Esophagus squamous epithelium (tissue), 5 donors: ENCODE measurements at places on chromosomes 1 and 21.
A peak's percentile ranks its signal among the peaks of the same experiment; 100 is the strongest.

DNA sequence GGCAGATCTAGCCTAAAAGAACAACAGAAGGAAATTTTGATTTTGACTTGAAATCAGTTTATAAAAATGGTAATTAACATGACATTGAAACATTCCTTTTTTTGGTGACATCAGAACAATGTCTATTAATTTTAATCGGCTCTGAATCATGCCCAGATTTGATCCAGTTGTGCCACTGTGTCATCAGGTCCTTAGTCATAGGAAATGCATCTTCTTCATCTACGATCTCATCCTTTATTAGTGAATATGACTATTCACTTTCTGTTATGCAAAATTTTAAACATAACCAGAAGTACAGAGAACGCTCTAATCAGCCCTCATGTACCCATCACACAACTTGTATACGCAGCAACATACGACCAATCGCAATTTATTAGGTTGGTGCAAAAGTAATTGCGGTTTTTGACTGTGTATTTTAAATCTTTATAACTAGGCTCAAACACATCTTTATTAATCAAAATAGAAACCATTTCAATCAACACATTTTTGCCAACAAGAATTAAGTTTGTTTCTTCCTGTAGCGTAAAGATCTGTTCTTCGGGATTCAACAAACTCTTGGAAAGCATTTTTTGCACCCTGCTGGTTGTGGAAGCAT is 40.3 kb upstream of the TLR5 start:
- H3K27me3 ChIP-seq, result no peaks in the 10 kb centered on the region
- no peak for DNase-seq
- H3K36me3 ChIP-seq, result no peaks in the 10 kb centered on the region

- no peak overlapping the region for H3K4me3 ChIP-seq
- no peaks in the 10 kb centered on the region for H3K36me3 ChIP-seq
- DNase-seq, result no peak
- H3K27me3 ChIP-seq, result no peaks in the 10 kb centered on the region
These were observed 3.6 kb downstream of the OTUD7B start for GRCh38 chr1:150006881-150007421.

GRCh38 chr1:167973832-167974231 is 37.0 kb upstream of the MPC2 start:
- H3K36me3 ChIP-seq, result no peaks in the 10 kb centered on the region
- no peaks in the 10 kb centered on the region for H3K4me1 ChIP-seq
- DNase-seq, result no peak
- no peak overlapping the region for H3K27ac ChIP-seq
- no peaks in the 10 kb centered on the region for H3K27me3 ChIP-seq
- H3K4me3 ChIP-seq, result no peak overlapping the region

DNA sequence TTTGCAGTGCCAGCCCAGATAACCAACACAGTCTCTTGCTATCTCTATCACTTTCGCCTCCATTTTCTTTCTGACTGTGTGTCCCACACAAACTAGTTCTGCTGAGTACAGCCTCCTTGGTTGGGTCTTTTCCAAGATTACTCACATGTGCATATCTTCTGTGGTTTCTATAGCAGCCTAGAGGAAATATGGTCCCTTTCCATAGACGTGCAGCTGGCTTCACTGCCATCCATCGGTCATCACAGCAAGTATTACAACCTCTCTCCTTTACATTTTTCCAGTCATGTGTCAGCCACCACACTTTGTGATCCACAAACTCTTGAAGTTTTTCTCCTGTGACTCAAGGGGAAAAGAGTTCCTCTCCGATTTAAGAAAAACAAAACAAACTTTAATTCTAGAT is 893.4 kb upstream of the ADGRL4 start:
- no peak overlapping the region for H3K4me3 ChIP-seq
- H3K4me1 ChIP-seq, result no peaks in the 10 kb centered on the region
- H3K27ac ChIP-seq, result no peak overlapping the region
- no peaks in the 10 kb centered on the region for H3K27me3 ChIP-seq
- DNase-seq, result no peak

- no peak overlapping the region for H3K27ac ChIP-seq
- DNase-seq, result no peak
- no peaks in the 10 kb centered on the region for H3K4me1 ChIP-seq
- no peaks in the 10 kb centered on the region for H3K27me3 ChIP-seq
These were observed 30.4 kb upstream of the CR2 start for GRCh38 chr1:207423560-207424292.

- peak overlapping the region; percentile 82 for H3K27ac ChIP-seq
- DNase-seq, result no peak
- no peak overlapping the region for H3K4me3 ChIP-seq
These were observed 23.3 kb downstream of the NAV1 start for GRCh38 chr1:201562257-201562656.

GRCh38 chr1:31110846-31111245 is 45.3 kb upstream of the PUM1 start:
- peak overlapping the region; percentile 70 for H3K27ac ChIP-seq
- no peaks in the 10 kb centered on the region for H3K4me1 ChIP-seq
- no peak for DNase-seq
- peaks cover 6% of the 10 kb centered on the region for H3K27me3 ChIP-seq
- H3K36me3 ChIP-seq, result no peaks in the 10 kb centered on the region

GRCh38 chr21:28229814-28230213 is 762.9 kb downstream of the LTN1 start:
- H3K4me3 ChIP-seq, result no peak overlapping the region
- H3K4me1 ChIP-seq, result peaks cover 3% of the 10 kb centered on the region
- no peaks in the 10 kb centered on the region for H3K27me3 ChIP-seq
- H3K36me3 ChIP-seq, result no peaks in the 10 kb centered on the region
- no peak for DNase-seq
- H3K27ac ChIP-seq, result no peak overlapping the region

GRCh38 chr1:164720440-164721227 is 161.7 kb downstream of the PBX1 start:
- no peak for DNase-seq
- H3K36me3 ChIP-seq, result no peaks in the 10 kb centered on the region
- no peaks in the 10 kb centered on the region for H3K27me3 ChIP-seq
- H3K4me1 ChIP-seq, result peaks cover 23% of the 10 kb centered on the region
- peak overlapping the region; percentile 48 for H3K27ac ChIP-seq
- H3K4me3 ChIP-seq, result no peak overlapping the region

DNA sequence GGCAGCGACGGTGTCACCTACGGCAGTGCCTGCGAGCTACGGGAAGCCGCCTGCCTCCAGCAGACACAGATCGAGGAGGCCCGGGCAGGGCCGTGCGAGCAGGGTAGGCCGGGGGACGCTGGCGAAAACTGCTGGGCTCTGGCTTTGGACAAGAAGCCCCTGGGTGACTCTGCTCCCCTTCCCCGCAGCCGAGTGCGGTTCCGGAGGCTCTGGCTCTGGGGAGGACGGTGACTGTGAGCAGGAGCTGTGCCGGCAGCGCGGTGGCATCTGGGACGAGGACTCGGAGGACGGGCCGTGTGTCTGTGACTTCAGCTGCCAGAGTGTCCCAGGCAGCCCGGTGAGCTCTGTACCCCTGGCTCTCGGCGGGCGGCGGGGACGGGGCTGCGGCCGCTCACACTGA is 24.0 kb downstream of the AGRN start:
- no peaks in the 10 kb centered on the region for H3K27me3 ChIP-seq
- H3K36me3 ChIP-seq, result peaks cover 9% of the 10 kb centered on the region
- no peak overlapping the region for H3K27ac ChIP-seq
- no peak for DNase-seq
- no peak overlapping the region for H3K4me3 ChIP-seq

DNA sequence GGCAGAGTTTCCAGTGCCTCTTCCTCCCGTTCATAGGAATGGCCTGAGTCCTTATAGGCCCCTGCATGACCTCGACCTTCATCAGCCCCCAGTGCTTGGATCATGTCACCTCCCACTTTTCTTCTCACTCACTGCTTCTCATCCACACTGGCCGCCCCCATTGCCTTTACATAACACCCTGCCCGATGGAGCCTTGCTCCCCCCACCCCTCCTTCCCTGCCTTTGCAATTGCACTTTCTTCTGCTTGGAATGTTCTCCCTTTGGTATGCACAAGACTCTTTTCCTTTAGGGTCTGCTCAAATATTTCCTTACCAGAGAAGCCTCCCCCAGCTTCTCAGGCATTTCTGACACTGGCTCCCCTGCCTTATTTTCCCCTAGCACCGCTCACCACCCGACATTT is 125.2 kb upstream of the KCNJ6 start:
- no peaks in the 10 kb centered on the region for H3K36me3 ChIP-seq
- H3K27me3 ChIP-seq, result no peaks in the 10 kb centered on the region
- DNase-seq, result no peak
- no peak overlapping the region for H3K4me3 ChIP-seq
- no peaks in the 10 kb centered on the region for H3K4me1 ChIP-seq

DNA sequence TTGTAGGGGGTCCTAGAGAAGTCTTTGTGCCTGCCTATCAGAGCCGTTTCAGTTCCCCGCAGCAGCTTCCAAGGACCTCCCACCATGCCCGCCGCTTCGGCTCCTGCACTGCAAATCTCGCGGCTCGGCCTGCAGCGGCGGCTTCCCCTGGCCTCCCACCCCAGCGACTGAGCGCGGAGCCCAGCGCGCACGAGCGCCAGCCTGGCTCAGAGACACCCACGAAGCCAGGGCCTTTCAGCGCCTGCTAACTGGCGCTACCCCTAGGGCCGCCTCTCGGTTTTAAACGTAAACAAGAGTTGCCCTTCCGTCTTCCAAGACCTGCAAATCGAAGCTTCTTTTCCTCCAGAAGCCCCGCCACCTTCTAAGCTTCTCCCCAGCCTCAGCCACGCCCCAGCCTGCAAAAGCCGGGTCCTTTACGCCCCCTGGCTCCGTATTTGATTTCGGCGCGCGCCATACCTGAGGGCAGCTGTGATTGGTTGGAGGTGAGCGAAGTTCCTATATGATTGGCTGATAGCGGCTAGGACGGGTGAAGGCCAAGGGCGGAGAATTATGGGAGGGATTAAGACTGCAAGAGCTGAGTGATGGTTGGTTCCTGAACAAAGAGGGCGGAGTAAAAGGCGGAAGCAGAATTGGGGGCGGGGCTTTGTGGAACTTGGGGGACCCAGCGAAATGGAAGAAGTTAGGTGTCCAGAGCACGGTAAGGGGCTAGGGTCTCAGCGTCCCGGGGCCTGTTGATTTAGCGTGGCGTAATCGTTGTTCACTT is at the start of gene TTF2:
Gene TTF2 (plus strand): TSS at position 649 of the 763 bp plus-strand sequence. CDS start 21 bp downstream, at position 670.
- peaks cover 17% of the 10 kb centered on the region for H3K36me3 ChIP-seq
- H3K4me3 ChIP-seq, result peak within 1 kb of the TSS; percentile 84
- peaks cover 7% of the 10 kb centered on the region for H3K4me1 ChIP-seq
- H3K27me3 ChIP-seq, result no peaks in the 10 kb centered on the region
- peak; percentile 86 for DNase-seq

GRCh38 chr1:76433526-76433925 is 359.0 kb downstream of the ST6GALNAC3 start:
- no peaks in the 10 kb centered on the region for H3K27me3 ChIP-seq
- no peaks in the 10 kb centered on the region for H3K4me1 ChIP-seq
- DNase-seq, result no peak
- H3K4me3 ChIP-seq, result no peak overlapping the region
- no peaks in the 10 kb centered on the region for H3K36me3 ChIP-seq

DNA sequence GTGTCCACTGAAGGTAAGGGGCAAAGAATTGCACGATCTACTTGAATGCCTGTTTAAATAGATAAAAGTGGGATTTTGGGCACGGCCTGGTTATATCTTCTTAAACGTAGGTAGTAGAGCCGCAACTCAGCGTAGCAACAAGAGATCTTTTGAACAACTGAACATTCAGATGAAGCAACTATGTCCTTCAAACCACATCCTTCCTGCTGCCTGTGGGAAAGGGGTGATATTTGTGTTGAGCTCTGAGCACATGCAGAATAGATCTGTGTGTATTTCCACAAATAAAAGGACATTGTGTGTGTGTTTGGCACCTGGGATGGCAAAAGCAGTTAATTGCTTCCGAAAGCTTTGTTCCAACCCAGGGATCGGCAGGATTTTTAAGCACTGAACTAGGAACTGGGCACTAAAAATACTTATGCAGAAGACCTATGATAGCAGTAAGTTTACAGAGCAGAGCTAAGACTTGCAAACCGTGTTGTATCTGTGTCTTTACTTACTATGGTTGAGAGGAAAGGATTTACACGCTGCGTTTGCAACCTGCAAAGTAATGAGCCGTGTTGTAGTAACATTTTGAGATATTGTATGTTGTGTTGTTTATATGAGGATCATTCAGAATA is 333.4 kb downstream of the CHRM3 start:
- peak overlapping the region; percentile 41 for H3K4me3 ChIP-seq
- H3K4me1 ChIP-seq, result peaks cover 20% of the 10 kb centered on the region
- H3K27ac ChIP-seq, result peak overlapping the region; percentile 2
- no peak for DNase-seq

DNA sequence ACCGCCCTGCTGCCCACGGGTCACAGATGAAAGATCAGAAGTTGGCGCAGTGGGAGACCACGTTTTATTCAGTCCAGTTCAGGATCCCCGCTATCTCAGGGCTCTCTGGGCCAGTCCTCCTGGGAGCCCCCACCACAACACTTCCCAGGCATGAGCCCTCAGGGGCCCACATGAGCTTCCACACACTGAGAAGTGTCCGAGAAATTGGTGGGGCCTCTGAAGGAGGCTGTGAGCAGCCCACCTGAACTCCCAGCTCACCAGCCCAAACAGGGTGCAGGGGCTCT is 12.1 kb downstream of the TRIM46 start:
- no peaks in the 10 kb centered on the region for H3K27me3 ChIP-seq
- no peak overlapping the region for H3K4me3 ChIP-seq
- no peak for DNase-seq
- peaks cover 14% of the 10 kb centered on the region for H3K4me1 ChIP-seq
- H3K27ac ChIP-seq, result no peak overlapping the region
- H3K36me3 ChIP-seq, result no peaks in the 10 kb centered on the region

- no peaks in the 10 kb centered on the region for H3K4me1 ChIP-seq
- no peaks in the 10 kb centered on the region for H3K36me3 ChIP-seq
- no peak overlapping the region for H3K27ac ChIP-seq
- no peak for DNase-seq
- no peaks in the 10 kb centered on the region for H3K27me3 ChIP-seq
These were observed 98.5 kb downstream of the LMX1A start for GRCh38 chr1:165257969-165258459.

DNA sequence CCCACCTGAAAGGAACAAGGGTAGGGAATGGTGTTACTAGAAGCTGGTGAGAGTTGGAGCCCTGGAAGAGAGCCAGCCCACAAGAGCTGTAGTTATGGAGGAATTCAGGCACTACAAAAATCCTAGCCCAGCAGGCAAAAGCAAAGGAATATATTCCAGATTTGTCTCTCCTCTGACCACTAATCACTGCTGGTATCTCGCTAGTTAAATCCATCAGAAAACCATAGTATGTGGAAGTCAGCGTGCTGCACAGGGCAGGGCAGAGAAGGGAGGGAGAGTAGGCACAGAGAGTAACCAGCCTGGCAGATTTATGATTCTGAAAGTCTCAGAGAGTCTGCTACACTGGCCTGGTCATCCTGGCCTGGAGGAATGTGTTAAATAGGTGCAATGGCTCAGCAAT is 88.6 kb downstream of the SELENOF start:
- no peaks in the 10 kb centered on the region for H3K36me3 ChIP-seq
- no peaks in the 10 kb centered on the region for H3K4me1 ChIP-seq
- no peaks in the 10 kb centered on the region for H3K27me3 ChIP-seq

GRCh38 chr1:10625554-10625953 is 150.8 kb downstream of the PEX14 start:
- no peak overlapping the region for H3K4me3 ChIP-seq
- H3K27me3 ChIP-seq, result no peaks in the 10 kb centered on the region
- peak overlapping the region; percentile 72 for H3K27ac ChIP-seq
- peaks cover 89% of the 10 kb centered on the region for H3K36me3 ChIP-seq
- H3K4me1 ChIP-seq, result peaks cover 26% of the 10 kb centered on the region
- no peak for DNase-seq

- H3K27ac ChIP-seq, result no peak overlapping the region
- peaks cover 7% of the 10 kb centered on the region for H3K36me3 ChIP-seq
- H3K27me3 ChIP-seq, result no peaks in the 10 kb centered on the region
These were observed 17.4 kb downstream of the MTR start for GRCh38 chr1:236812334-236813030.

GRCh38 chr21:33025489-33026442 is at the start of gene OLIG2:
OLIG2 (plus strand) TSS chr21:33025935; CDS start chr21:33026863, 928 bp downstream.
- H3K36me3 ChIP-seq, result no peaks in the 10 kb centered on the region
- no peak within 1 kb of the TSS for H3K4me3 ChIP-seq
- H3K4me1 ChIP-seq, result peaks cover 29% of the 10 kb centered on the region
- DNase-seq, result no peak
- no peak within 1 kb of the TSS for H3K27ac ChIP-seq
- H3K27me3 ChIP-seq, result peaks cover 100% of the 10 kb centered on the region
